Muscle of arm (tissue), 14 donors: ENCODE measurements at places on chromosomes 11 and 22.

DNA sequence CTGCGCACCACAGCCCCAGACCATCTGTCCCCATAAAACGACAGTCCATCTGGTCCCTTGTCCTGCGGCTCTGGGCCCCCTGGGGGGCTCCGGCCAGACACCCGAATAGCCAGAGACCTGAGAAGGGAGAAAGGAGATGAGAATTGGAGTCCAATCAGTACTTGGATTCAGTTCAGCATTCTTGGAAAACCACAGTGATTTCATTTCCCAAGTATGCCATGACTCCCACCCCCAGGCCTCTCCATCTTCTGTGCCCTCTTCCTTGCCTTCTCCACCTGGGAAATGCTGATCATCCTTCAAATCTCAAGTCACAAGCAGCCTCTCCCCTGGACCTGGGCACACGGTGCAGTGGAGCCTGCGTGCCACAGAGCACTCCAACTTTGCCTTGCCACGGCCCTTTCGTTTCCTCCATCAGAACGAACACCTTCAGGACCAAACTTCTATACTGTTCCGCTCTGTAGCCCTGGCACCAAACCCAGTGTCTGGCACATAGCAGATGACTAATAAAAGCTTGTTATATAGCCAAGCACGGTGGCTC, 10.9 kb upstream of the MFNG start:
- DNase-seq = no peak

- DNase-seq = no peak
Measured at GRCh38 chr11:35029979-35030682, 108.8 kb upstream of the CD44 start.

DNA sequence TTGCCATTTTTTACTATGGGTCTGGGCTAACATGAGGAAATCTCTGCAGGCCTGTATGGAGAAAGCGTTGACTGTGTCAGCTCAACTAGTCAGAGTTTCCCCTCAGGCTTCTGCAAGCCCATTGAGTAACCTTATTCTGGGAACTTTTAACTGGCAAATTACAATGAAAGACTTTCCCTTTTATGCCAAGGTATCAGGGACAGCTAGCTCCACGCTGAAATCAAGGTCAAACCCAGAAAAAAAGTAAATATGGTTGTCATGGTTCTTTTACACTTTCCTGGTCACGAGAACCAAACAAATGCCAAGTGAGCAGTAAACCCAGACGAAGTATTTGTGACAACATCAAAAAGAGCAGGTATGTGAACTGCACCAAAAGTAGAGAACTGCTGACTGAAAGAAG, 13.8 kb downstream of the OSBP start:
- DNase-seq = no peak

DNA sequence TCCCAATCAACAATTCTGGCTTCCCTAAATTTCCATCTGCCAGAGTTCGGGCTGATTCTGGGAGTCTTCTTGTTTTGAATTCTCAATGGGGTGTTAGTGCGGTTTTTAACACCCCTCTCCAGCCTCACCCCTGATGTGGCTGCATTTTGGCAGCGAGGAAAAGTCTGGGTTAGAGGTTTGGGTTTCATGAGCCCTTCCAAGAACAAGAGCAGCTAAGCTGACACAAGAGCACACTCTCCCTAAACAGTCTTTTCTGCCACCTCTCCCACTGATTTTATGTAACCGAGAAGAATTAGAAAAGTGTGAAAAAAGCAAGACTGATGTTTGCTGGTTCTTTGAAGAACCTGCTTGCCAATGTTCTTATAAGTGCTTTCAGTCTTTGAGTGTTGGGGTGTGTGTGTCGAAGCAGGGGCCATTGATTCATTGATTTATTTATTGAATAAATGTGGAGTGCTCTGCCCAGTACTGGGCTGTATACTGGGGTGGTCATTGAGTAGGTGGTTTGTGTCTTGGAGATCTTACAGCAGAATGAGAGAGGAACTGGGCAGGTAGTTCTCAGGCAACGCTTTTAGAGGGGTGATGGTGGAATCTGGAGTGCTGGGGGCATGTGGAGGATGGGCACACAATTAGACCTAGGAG, 101.5 kb downstream of the TRAF6 start:
- DNase-seq = no peak

DNA sequence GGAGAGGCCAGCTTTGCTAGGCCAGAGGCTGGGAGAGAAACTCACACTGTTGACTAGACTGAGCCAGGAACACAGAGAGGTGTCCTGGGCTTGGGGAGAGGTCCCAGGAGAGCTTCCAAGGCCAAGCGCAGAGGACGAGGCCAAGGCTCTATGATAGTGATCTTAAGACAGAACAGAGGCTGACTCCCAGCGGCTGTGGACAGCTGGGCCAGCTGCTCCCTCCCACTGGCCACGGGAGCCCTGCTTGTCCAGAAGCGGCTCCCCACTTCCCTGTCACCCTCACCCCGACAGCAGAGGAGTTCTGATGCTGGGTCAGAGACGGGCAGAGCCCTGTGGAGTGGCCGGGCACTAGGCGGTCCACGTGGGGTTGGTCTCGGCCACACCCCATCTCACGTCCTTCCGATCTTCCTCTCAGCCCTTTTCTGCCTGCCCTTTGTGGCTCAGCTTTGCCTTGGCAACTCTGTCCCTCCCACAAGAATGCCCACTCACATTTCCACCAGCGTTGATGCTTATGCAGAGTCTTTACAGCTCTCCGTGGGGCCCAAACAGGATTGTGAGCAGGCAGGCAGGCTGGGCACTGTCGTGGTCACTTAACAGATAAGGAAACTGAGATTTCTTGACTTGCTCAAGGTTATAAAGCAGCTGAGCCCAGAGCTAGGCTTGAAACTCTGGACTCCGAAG, 68.2 kb downstream of the FBXO7 start:
- DNase-seq = no peak

GRCh38 chr11:70493891-70494290, 95.6 kb downstream of the CTTN start:
- DNase-seq = no peak

DNA sequence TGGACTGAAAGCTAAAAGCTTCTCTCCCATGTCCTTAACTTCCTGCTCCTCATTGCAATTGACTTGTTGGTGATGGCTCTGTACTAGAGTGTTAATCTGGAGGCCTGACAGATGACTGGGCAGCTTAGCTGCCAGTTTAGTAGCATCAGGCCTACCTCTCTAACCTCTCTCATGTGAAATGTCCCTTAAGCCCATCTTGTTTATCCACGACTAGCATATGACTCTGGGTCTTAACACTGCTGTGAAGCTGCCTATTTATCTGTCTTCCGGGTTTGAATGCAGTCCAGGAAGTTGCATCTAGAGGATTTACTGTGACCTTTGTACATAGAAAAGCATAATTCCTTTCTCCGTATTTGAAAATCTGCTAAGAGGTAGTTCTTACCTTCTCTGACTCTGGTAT, 85.3 kb upstream of the HORMAD2 start:
- no peak for DNase-seq

DNA sequence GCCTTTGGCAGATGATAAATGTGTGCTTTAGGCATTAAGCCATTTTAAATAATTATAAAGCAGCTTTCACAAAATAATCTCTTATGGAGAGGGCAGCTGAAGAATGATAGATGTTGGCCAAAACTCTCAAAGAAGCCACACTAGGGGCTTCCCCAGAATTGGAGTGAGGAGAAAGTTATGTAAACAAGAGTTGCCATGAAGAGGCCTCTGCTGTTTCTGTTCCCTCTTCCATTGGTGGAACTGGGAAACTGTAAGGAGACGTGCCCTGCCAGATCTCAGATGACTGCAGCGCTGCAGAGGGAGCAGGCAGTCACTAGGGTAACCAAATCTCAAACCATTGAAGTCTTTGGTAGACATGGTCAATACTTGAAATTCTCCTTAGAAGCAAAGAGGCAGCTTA, 19.4 kb upstream of the APLP2 start:
- no peak for DNase-seq
